ENCODE measurements at places on chromosomes 2 and 18.

DNA sequence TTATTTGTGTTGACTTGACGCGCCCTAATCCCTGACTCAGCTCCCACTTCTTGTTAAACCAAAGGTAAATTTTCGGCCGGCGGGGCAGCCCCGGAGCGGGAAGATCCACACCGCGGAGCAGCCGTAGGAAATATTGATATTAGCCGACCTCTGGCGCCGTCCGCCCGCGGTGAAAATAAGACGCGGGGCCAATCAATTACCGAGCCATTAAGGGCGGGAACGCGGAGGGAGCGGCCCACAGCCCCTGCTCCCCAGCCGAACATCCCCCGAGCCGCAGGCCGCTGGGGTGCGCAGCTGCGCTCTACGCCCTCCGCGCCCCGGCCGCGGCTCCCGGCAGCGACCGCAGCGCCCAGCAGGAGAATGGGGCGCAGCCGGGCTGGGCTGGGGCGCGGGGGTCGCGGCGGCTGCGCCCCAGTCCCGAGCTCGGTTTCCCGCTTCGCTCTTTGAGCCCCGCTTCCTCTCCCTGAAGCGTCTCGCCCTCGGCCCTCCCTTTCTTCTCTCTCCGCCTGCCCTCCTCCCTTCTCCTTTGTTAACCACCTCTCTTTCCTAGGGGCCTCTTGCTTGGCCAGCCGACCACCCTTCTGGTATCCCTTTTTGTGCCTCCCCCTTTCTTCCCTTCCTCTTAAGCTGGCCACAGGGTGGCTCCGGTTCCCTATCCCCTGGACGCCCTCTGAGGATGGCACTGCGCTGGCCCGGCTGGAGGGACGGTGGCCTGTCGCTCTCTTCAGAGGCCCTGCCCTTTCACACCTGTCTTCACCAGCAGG, 40.9 kb downstream of the CELF4 start:
- no peak for DNase-seq

- no peak for DNase-seq
Measured at GRCh38 chr18:76985156-76985950, 147.2 kb downstream of the MBP start.

- DNase-seq = no peak
Measured at GRCh38 chr2:234596696-234597575, 100.1 kb upstream of the ARL4C start.

DNA sequence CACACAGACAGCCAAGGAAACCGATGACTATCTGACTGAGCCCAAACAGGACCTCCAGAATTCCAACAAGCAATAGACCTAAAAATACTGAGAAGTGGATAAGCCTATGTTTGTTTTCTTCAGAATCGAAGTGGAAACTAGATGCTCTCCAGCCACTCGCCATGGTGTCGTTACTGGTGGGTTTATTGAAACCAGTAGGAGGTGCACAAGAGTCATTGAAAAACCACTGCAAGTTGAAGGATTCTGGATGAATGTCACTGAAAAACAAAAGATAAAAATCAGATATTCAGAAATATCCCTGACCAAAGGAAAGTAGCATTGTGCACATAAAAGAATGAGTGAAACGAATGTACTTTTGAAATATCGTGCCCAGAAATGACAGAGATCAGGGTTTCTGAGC, 15.3 kb downstream of the TM4SF20 start:
- no peak for DNase-seq

DNA sequence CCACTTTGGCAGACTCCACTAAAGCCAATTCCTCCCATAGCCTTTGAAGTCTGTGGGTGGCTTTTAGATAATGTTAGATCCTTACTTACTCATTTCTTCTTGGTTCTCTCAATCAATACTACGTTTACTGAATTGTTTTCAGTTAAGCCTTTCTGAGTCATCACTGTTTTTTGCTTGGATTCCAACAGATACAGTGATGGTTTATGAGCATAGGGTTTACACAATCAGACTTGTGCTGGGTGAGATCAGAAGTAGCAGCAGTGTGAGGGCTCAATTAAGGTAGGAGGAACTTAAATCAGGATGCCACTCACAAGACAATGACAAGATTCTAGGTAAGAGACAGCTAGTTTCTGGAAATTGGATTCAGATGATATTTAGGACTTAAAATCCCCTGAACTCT, 297.7 kb upstream of the DOK6 start:
- DNase-seq = no peak

DNA sequence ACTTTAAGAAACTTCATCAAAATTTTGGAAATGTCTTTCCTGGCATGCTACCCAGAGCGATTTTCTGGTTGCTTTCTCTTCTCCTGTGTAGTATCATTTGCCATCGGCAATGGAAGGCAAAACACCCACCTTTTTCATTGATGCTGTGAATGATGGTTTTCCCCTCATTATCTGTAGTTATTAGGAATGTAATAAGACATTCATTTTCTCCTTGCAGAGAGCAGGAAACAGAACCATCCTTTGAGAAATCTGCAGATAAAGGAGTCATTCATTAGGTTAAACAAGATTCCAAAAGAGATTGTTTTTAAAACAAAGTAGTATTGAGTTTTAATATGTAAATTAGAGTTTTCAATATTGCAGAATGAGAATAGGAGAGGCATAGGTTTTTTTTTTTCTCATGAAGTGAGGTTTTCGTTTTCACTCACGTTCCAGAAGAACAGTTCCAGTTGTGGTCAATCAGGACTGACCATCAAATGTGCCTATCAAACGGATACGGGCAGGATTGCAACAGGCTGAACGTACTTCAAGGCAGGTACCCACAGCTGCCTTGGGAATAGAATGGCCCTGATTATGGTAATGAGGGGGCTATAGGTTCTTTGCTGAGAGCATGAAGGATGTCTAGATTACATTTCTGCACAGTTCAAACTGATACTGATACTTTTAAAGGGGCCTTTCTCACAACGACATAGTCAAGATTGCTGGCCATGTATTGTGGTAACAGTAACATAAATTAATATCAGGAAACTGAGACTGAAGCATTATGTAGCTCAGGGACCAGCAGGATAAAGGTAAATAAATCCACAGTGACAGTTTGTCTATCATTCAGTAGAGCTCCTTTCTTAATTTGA, 49.8 kb upstream of the PLA2R1 start:
- no peak for DNase-seq

GRCh38 chr2:202408546-202409140, 32.5 kb downstream of the BMPR2 start:
- DNase-seq = no peak

DNA sequence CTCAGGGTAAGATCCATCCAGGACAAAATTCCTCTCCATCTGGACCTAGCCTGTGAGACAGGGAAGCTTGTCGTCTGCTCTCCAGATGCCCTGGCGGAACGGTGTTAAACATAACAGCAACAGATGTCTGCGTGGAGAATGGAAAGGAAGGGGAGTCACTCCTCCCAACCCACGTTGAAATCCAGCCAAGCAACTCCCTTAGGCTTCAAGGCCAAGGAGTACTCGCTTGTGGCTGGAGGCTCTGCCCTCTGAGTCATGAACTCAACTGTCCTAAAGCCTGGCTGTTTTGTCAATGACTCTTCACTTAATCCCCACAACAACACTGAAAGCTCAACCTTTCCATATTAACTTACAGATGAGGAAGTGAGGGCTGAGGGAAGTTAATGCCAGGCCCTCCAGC, 42.2 kb downstream of the TPO start:
- no peak for DNase-seq

DNA sequence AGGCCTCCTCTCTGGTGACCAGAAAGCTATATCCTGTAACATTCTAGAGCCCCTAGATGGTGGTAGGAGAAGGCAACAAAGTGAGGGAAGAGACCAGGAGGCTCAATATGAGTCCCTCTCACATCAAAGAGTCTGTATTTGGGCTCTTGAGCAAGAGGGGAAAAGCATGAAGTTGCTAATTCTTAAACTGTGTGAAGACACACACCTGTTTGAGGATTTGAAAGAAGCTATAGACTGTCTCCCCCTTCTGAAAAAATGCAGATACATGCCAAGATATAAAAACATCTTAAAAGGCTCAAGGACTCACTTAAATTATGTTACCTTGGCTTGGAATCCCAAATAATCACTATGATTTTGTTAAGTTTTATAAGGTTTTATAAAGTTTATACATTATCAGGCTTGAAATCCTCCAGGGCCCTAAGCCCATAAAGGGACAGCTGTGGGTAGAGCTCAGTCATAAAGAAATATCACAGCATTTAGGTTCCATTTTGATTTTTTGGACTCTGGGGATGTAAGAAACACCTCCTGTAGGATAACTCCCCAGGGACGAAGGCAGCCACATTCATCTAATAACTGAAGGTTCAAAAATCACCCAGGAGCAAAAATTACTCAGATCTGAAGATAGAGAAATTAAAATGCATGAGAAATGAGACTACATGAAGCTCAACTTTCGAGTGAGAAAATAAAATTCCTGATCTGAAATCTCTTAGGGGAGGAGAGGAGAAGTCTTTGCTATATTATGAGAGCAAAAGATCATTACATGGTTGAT, 136.1 kb upstream of the LGALSL start:
- no peak for DNase-seq

DNA sequence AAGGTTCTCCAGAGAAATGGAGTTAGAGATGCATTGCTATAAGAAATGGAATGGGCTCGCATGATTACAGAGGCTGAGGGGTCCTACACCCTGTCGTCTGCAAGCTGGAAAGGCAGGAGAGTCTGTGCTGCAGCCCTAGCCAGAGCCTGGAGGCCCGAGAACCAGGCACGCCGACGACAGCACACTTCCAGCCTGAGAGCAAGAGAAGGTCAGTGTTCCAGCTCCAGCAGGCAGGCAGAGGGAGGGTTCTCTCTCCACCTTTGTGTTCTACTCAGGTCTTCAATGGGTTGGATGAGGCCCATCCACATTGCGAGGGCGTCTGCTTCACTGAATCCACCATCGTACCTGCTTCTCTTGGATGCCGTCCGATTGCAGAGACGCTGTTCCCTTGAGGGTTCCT, 177.6 kb upstream of the HDAC4 start:
- DNase-seq = no peak

- DNase-seq = no peak
Measured at GRCh38 chr2:227480528-227480927, 8.6 kb downstream of the AGFG1 start.

GRCh38 chr2:97992836-97993825, 2.6 kb downstream of the TMEM131 start:
- no peak for DNase-seq

- no peak for DNase-seq
Measured at GRCh38 chr2:175842996-175843395, 159.1 kb downstream of the LNPK start.

- no peak for DNase-seq
Measured at GRCh38 chr2:74413001-74413698, 8.3 kb downstream of the C2orf81 start.

DNA sequence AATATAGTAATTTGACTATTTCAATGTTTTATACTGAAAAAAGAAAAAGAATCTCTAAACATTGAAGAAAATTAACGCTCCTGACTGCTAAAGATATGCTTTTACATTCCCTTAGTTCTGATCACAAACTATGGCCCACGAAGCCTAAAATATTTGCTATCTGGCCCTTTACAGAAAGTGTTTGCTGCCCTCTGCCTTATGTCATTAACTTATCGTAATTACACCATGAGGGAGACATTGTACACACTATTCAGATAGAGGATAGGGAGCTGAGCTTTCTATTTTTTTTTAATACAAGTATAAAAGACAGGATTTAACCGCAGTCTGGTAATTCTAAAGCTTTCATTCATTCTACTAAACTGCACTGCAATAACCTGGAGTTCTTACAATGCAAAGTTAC, 393.1 kb upstream of the DCC start:
- DNase-seq = no peak

GRCh38 chr2:85797921-85798320, 44.1 kb downstream of the ATOH8 start:
- no peak for DNase-seq

- DNase-seq = no peak
Measured at GRCh38 chr2:105052773-105053172, 14.9 kb downstream of the MRPS9 start.
